Hematopoietic multipotent progenitor cell treated with erythropoietin and hydrocortisone succinate and interleukin-3 and kit ligand, for 17 days (in vitro differentiated cells): ENCODE measurements at places on chromosomes 6 and 20.
A peak's percentile ranks its signal among the peaks of the same experiment; 100 is the strongest.

GRCh38 chr6:116513224-116513875 is 1.9 kb downstream of the CALHM5 start:
- DNase-seq = no peak

- no peak for DNase-seq
Observed at GRCh38 chr6:128507337-128508310, 12.8 kb downstream of the PTPRK start.

DNA sequence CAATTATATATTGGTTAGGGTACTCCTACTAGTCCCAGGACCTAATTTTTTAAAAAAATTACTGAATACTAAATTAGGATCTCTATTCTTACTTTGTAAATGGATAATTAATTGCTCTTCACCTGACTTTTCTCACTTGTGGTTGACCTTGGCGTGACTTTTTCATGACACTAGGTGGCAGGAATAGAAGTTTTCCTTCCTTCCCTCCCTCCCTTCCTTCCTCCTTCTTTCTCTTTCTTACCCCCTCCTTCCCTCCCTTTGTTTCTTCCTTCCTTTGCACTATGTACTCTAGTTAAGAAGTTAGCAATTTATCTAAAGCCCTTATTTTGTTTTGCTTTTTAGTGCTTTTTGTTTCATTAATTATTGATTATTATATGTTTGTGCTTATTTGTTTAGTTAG is 20.4 kb upstream of the HBS1L start:
- DNase-seq = peak; percentile 36

DNA sequence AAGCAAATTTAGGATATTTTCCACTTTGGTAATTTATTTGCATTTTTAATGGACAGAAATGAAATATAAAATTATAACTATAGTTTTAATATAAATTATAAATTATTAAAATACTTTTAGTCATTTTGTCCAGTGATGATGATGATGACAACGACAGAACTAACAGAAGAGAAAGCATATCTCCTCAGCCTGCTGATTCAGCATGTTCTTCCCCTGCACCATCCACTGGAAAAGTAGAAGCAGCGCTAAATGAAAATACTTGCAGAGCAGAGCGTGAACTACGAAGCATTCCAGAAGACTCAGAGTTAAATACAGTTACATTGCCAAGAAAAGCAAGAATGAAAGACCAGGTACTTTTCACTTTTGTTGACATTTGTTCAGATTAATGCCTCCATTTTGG is 64.9 kb downstream of the SENP6 start:
- no peak for DNase-seq

DNA sequence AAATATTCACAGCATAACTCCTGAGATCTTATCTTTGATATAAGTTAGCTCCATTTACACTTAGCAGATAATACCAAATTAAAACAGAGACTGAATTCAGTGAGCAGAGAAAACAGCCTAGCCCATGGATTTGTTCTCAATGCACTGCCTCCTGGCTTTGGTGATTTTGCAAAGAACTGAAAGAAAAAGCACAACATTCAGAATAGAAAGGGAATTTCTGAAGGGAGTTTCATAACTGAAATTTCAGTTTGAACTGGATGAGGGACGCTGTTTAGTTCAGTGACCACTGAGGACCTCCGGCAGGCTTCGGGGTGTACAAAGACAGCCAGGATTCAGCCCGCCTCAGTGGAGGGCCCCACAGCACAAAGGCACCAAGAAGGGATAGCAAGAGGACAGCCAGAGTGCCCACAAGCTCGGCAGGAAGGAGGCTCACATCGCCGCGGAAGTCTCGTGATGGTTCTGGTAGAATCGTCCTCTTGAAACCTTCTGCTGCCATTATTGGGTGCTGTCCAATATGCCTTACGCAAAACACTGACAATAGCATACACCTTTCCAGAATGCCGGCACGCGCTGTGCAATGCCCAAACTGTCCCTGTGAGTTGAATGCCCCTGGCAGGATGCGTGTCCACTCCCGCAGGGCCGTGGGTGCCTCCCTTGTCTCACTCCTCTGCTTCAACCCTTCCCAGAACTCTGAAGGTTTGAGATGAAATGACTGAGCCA is 9.7 kb upstream of the IRF4 start:
- no peak for DNase-seq

- no peak for DNase-seq
Observed at GRCh38 chr20:62466072-62466760, 9.6 kb downstream of the GATA5 start.

GRCh38 chr6:85669735-85670194 is 27.1 kb upstream of the SYNCRIP start:
- DNase-seq = no peak

DNA sequence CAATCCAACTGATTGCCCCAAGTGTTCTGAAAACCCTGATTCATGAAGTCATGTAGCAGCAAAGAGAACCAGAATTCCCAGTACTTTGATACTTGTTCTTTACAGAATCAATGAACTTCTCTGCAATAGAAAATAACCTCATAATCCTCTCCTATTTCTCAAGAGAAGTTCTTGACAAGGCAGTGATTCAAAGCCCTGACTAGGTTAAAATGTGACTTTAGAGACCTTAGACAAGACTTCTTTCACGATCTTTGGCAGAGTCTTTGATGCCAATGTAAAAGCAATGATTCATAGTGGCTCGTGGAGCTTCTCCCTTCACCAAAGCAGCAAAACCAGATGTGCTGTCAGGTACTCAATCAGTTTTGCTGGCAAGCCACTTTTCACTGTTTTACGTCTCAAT is 95.2 kb downstream of the CDK19 start:
- DNase-seq = no peak

DNA sequence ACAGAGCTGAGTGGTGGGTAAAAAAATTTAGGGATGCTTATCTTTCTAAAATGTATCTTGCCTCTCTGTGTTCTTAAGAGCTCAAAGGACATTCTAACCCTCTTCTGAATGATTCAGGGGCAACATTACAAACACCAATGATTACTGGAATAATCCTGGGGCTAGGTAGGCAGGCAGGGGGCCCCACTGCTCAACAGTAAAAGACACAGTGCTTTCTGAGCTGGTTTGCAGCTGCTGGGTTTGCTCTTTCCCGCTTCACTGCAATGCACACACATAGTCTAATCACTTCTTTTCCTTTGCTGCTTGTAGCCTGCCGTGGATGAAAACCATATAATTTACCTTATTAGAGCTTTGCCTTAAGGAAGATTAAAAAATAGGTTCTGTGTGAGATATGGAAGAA is 23.9 kb downstream of the CLDN20 start:
- no peak for DNase-seq

DNA sequence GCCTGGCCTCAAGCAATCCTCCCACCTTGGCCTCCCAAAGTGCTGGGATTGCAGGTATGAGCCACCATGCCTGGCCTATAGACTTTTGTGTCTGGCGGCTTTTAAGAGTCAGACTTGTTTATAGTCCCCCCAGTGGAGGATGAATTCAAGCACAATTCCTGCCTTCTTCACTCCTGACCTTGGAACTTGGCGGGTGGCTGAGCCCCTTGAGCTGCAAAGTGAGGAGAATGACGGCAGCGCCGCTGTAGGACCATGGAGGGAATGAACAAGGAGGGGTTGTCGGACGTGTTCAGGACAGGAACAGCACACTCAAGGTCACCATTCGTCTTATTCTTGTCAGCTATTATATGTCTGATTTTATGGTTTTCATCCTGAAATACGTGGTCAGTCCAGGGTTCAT is 265.4 kb downstream of the CDH4 start:
- DNase-seq = no peak

DNA sequence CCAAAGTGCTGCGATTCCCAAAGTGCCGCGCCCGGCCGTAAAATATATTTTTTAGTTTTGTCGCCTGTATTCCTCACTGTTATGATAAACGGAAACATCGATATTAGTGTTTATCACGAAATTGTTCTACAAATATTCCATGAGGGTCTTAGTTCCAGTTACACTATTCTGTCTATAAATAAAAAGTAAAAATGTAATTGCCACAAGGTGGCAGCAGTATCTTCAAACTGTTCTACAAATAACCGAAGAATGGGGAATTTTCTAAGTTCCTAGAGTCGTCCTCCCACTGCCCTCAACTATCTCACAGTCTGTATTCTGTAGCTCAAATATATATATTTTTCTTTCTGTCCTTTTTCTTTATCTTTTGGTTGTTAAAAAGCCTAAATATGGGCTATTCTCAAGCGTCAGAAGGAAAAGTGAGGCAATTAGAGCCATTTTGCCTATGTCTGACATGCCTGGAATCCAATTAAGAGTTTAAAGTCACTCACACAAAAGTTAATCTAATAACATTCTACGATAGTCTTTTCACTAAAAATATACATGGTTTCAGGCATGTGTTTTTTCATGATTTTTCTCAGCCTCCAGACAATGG is 14.2 kb upstream of the FAM162B start:
- peak; percentile 17 for DNase-seq

- no peak for DNase-seq
Observed at GRCh38 chr6:4157506-4157905, 22.1 kb upstream of the ECI2 start.

- DNase-seq = peak; percentile 57
Observed at GRCh38 chr20:1119524-1119923, 1.1 kb downstream of the PSMF1 start.

DNA sequence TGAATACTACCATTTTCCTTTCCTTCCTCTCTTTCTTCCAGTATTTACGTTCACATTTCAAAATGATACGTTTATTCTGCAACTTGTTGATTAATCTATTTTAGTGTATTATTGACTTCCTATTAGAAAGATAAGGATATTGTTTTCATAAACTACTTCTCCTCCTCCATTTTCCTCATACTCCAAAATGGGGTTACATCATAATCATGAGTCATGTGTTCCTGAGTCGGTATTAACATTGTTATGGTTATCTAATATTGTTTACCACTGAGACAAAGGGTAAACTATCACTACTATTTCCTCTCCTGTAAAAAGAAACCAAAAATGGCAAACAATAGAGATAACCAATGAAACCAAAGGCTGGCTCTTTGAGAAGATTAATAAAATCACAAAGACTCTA is 126.5 kb upstream of the CDYL start:
- DNase-seq = no peak
